ENCODE measurements at places on chromosomes 6 and 20.

- DNase-seq: no peak
These were observed 13.7 kb downstream of the FOXP4 start for GRCh38 chr6:41559655-41560427.

DNA sequence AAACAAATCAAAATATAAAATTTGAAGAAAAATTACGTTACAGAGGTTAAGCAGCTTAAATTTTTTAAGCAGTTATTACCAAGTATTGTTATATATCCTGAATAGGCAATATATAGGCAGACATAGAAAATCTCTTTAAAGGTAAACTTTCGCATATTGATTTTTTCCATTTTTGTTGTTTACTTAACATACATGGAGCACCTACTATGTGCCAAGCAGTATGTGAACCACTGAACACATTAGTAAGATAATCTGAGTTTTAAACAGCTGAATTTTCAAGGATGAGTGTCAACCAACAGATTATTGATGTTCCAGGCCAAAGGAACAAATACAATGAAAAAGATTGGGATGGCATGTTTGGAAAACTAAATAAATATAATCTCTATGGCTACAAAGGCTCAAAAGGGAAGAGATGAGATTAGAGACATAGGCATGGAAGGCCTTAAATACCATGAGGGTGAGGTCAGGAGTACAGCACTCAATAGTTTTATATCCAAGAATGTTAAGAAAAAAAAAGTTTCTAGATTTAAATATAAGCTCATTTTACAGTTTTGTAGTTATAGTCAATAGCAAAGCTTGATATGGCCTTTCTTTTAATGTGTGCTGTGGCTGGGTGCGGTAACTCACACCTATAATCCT lies 277.5 kb downstream of the PTPRK start:
- DNase-seq: no peak

- DNase-seq: no peak
These were observed 13.5 kb upstream of the DACT2 start for GRCh38 chr6:168333039-168333438.

- DNase-seq: no peak
These were observed 427.3 kb downstream of the KIF16B start for GRCh38 chr20:16145919-16146318.

DNA sequence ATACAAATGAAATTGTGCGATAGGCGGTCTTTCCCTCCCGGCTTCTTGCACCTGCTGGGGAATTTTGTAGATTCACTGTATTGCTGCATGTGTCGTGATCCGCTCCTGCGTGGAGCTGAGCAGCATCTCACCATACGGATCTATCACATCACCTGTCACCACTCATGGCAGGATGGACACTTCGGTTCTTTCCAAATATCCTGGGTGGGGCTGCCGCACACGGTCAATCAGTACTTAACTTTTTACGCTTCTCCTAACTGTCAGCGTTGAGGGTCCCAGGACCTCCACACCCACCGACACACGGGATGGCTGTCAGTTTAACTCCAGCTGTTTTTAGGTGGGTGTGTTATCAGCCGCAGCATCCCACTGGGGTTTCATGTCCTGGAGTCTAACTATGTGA lies 19.2 kb downstream of the TAF4 start:
- DNase-seq: no peak

GRCh38 chr6:113057567-113058053 lies 710.5 kb downstream of the RFPL4B start:
- DNase-seq: no peak

GRCh38 chr6:6314596-6314995 lies 5.9 kb downstream of the F13A1 start:
- DNase-seq: no peak

- DNase-seq: no peak
These were observed 175.6 kb downstream of the PHACTR1 start for GRCh38 chr6:12892151-12892550.

- DNase-seq: no peak
These were observed 821.3 kb downstream of the TFAP2A start for GRCh38 chr6:9593554-9593953.

DNA sequence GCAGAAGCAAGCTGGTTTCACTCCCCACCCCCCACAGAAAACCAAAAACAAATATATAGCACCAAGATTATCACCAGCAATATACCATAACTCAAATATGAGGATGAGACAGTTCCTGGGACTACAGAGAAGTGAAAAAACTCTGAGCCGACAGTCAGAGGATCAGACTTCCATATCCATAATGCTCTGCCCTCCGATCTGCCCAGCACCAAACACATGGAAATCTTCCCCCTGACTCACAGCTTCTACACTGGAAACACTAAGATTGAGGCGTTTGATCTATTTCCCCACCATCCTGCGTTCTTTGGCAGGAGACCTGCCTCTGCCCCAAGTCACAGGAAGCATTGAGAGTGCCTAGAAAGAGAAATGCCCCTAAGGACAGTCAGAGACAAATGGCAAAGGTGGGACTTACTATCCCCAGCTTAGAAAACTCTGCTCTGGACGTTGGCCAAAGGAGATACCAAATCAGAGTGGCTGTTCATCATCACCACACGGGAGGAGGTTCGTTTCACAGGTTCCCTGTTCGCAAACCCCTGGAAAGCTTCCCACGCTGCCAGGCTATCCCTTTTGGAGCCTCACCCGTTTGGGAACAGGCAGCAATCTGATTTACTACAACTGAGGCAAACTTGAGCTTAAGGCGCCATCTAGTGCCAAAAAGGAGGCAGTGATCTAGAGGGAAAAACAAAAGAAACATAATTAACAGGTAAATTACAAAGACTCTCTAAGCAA lies 48.7 kb upstream of the SRSF6 start:
- no peak for DNase-seq

GRCh38 chr6:151121900-151122299 lies 117.9 kb upstream of the AKAP12 start:
- no peak for DNase-seq

GRCh38 chr20:9506280-9506821 lies 8.0 kb upstream of the LAMP5 start:
- no peak for DNase-seq

DNA sequence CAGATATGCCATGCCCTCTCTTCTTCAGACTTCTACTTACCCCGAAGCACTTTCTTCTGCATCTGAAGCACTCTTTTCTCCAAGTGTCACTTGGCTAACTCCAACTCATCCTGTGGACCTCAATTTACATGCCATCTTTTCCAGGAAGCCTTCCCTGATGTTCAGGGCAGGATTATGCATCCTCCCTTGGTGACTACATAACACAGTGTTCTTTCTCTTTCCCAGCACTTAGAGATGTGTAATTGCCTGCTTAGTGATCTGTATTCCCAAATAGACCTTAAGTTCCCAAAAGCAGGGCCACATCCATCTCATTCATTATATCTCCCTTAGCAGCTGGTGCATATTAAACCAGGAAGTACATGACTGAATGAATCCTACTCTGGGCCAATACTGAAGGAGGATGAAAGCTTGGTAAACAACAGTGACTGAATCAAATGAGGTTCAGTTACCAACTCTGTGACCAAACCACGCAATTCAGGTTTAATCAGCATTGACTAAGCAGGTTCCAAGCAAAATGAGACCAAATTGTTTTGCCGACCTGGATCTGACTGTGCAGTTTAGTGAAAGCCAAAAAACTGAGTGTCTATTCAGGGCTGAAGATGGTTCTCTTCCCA lies 121.4 kb upstream of the TCF21 start:
- no peak for DNase-seq

GRCh38 chr6:75281653-75282052 lies 2.9 kb downstream of the TMEM30A start:
- DNase-seq: no peak

GRCh38 chr6:92110403-92110802 lies 1309.0 kb downstream of the EPHA7 start:
- DNase-seq: no peak

- no peak for DNase-seq
These were observed 124.5 kb upstream of the TENT5A start for GRCh38 chr6:81876971-81877370.

DNA sequence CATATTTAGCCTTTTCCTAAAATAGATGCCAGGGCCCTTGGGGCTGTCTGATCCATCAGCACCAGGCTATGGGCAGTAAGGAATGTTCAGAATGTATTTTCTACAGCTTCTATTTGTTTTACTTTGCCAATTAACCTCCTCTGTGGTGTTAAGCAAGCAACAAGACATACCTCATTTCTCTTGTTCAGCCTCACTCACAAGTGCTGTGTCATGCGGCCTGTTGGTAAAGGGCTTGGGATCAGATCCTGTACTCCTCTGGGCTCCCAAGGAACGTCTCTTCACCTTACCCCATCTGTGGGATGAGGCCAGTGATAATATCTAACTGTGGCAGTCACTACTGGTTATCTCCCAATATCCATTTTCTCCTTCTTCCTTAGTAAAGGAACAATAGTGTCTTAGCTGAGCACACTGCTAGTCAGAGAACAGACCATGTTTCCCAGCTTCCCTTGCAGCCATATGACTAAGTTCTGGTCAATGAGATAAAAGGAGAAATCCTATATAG lies 7.0 kb upstream of the DSTN start:
- DNase-seq: no peak

- DNase-seq: no peak
These were observed 61.3 kb downstream of the BMP6 start for GRCh38 chr6:7787137-7787608.

GRCh38 chr6:6494677-6495076 lies 93.8 kb upstream of the LY86 start:
- DNase-seq: no peak

GRCh38 chr6:142613981-142614380 lies 312.2 kb downstream of the ADGRG6 start:
- DNase-seq: no peak

GRCh38 chr20:8723296-8723695 lies 345.6 kb upstream of the PLCB4 start:
- no peak for DNase-seq

GRCh38 chr20:32018269-32019155 lies 8.3 kb downstream of the CCM2L start:
- DNase-seq: no peak

DNA sequence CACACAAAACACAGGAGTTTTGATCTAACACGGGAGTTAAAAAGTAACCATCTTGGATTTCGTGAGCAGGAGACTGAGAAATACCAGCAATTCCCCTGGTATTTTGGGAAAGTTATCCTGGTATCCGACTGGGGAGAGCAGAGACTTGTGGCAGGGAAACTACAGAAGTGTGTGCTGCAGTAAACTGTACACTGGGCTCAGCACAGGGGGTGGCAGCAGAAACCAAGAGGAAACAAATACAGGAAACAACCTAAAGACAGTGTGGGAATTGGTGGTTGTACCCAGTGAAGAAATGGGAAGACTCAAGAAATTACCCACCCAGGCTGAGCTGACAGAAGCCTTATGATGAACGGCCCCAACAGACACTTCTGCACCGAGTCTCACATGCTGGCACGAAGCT lies 109.8 kb downstream of the CHD6 start:
- DNase-seq: no peak

DNA sequence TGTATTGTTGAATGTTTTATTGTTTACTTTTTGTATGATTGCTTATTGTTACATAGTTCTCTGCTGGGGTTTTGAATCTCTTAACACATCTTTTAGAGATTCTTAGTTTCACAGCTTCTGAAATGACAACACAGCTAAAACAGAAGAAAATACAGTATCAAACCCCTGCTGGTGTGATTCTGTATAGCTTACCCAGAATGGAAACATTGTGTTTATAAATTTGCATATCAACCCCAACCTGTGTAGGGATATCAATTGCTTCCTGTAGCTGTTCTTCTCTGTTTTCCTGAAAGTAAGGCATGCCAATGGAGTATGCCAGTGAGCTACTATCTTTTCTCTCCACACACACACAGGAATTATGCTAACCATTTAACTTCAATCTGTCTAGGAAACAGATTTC lies 64.3 kb upstream of the ID4 start:
- DNase-seq: no peak

DNA sequence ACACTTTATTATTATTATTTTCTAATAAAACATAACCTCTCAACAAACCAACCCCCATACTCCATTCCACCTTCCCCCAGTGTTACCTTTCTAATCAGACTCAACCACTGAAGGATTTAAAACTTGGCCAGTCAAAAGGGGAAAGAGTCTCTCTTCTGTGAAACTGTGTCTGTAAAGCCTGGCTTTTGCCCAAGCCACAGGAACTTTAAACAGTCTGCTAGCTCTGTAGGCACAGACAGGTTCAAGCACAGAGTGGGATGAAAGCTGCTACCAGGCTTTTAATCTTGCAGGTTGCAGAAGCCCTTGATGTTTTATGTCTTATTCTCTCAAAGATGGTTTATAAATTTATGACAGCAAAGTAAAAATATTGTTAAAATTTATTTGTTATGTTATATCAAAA lies 585.7 kb downstream of the TENT5A start:
- no peak for DNase-seq

GRCh38 chr6:108661982-108662381 lies 101.3 kb downstream of the FOXO3 start:
- DNase-seq: no peak

- DNase-seq: no peak
These were observed 159.4 kb downstream of the FAXC start for GRCh38 chr6:99189823-99190721.

DNA sequence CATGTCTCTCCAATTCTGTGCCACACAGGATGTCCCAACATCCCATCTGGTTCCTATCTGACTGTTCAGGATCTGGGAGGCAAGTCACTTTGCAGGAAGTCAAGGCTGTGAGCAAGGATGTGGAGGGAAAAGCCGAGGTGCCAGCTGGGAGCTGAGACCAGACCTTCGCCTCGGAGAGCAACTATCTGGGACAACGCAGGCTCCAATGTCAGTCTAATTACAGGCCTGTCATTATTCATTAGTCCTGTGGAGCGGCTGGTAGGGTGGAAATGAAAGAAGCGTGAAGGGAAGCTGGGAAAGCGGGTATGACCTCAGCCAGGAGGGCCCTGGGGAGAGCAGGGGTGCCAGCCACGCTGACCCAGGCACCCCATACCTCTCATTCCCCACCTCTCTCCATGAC lies 147.3 kb downstream of the UNC5CL start:
- no peak for DNase-seq

- no peak for DNase-seq
These were observed 183.9 kb downstream of the ERMARD start for GRCh38 chr6:169935348-169935718.

GRCh38 chr6:13259393-13259792 lies 68.9 kb downstream of the TBC1D7 start:
- no peak for DNase-seq

DNA sequence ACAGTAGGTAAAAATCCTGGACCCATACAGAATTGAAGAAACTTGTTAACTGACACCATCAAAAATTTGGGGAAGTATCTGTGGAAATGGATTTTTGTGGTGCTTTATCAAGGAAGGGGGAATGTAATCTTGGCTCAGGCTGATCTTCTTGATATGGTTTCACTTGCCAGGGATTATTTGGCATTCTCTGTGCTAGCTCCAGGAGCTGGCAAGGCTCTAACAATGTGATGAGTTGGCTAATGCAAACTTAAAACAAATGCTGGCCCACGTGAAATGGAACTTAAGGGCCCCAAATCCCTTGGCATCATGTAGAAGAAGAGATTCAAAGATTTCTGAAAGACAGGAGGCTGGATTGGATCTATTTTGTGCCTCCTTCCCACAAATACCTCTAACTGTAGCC lies 13.1 kb downstream of the KCNS1 start:
- DNase-seq: no peak
